ENCODE measurements at places on chromosomes 13 and 19. TPM values are rescaled to one million over a fixed set of nuclear protein-coding genes. Genes with fewer than 3 reads are reported as not detected.
A peak's percentile ranks its signal among the peaks of the same experiment; 100 is the strongest.

GRCh38 chr13:106468744-106469590 lies 66.5 kb downstream of the EFNB2 start:
- no peak overlapping the region for H3K27ac ChIP-seq
- H3K36me3 ChIP-seq, result no peaks in the 10 kb centered on the region
- DNase-seq, result no peak
- H3K4me1 ChIP-seq, result no peaks in the 10 kb centered on the region

The SHISA7 gene
- total RNA-seq, result 0.21 TPM

The PSMD8 gene
- total RNA-seq, result 321 TPM

The KRTDAP gene
- total RNA-seq, result not detected

GRCh38 chr19:21750586-21751128 lies 16.7 kb downstream of the ZNF100 start:
- H3K36me3 ChIP-seq, result peaks cover 27% of the 10 kb centered on the region
- no peak overlapping the region for H3K4me3 ChIP-seq
- no peak overlapping the region for H3K27ac ChIP-seq
- no peaks in the 10 kb centered on the region for H3K27me3 ChIP-seq

DNA sequence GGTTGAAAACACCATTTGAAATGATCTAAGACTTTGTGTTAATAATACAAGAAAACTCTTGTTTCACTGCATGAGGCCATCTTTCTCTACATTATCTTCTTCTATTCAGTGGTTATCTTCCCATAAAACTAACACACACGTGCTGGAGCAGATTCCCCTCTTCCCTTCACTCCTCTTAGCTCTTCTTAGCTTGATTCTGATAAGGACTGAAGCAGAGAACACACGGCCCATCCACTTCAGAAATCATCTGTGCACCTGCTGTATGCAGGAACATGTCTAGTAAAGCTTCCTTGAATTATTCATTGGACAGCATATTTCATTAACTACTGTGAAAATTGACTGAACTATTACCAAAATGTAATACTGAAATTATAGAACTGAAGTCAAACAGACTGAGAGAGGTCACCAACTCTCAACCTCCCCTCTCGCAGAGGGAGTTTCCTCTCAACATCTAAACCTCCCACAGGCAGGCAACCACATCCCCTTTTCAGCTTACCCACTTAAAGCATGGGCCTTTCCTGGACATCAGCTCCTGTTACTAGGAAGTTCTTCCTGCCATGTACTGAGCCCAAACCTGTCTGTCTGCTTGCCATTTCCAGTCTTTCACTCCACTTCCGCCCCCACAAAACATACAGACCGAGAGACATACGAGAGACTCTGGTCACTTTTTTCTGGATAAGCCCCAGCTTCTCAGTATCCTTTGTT lies 113.9 kb downstream of the CRYL1 start:
- H3K4me3 ChIP-seq, result no peak overlapping the region
- H3K4me1 ChIP-seq, result no peaks in the 10 kb centered on the region
- no peak overlapping the region for H3K27ac ChIP-seq
- no peak for DNase-seq

DNA sequence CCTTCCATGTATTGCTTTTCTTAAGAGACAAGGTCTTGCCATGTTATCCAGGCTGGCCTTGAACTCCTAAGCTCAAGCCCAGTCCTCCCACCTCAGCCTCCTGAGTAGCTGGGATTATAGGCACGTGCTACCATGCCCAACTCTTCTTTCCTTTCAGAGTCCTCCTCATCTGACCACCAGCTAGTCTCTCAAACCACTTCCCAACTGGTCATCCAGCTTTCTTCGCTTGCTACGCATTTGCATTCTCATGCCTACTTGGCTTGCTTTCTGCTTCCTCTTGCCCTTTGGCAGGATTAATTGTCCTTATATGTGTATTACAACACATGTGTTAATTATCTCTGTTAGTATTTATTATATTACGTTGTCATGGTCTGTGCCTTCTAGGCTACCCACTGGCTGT lies 6.3 kb downstream of the GPR18 start:
- peaks cover 4% of the 10 kb centered on the region for H3K36me3 ChIP-seq
- no peak for DNase-seq
- H3K4me1 ChIP-seq, result no peaks in the 10 kb centered on the region
- no peaks in the 10 kb centered on the region for H3K27me3 ChIP-seq

The ZNF829 gene
- total RNA-seq, result 5.0 TPM

The VSIG10L gene
- total RNA-seq, result 0.69 TPM

DNA sequence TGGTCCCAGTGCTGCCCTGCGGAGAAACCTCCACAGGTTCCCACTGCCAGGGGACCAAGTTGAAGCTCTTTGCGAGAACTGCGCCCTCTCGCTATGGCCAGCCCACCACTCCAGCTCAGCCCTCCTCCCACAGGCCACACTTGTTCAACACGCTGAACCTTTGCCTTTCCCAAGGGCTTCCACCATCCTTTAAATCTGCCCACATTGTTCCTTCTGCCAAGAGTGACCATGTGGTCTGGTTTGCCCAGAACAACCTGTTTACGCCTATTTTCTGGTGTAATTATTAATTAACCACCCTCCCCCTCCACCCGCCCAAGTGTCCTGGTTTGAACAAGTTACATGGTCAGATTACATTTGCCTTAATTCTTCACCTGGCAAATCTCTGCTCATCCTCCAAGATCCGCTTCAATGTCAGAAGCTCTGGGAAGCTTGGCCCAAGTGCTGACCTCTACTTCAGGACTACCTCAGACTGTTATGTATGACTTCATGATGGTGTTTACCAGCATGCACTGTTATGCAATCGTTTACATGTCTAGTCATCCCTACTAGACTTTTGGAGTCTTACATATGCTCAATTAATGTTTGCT lies 12.0 kb upstream of the USP12 start:
- H3K4me3 ChIP-seq, result no peak overlapping the region
- no peak overlapping the region for H3K27ac ChIP-seq
- DNase-seq, result no peak

The GIPC1 gene
- total RNA-seq, result 61.7 TPM

GRCh38 chr19:11971041-11971440 lies 6.2 kb downstream of the ZNF763 start:
- no peak overlapping the region for H3K4me3 ChIP-seq
- no peaks in the 10 kb centered on the region for H3K4me1 ChIP-seq
- H3K27me3 ChIP-seq, result no peaks in the 10 kb centered on the region
- no peak overlapping the region for H3K27ac ChIP-seq

The C19orf25 gene
- 35.0 TPM for total RNA-seq

DNA sequence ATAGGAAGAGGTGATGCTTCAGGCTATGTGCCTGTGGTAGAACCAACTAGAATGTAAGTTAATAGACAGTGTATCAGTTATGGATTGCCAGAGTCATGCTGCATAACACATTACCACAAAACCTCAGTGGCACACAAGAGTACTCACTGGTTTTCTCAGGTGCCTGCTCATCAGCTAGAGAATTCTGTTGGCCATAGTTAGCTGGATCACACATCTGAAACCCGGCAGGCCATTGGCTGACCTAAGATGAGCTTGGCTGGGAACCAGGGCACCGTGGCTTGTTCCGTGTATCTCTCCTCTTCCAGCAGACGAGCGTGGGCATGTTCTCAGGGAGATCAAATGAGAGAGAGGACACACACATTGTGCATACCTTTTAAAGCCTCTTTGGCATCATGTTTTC lies 76.7 kb downstream of the TEX26 start:
- peaks cover 65% of the 10 kb centered on the region for H3K4me1 ChIP-seq
- H3K36me3 ChIP-seq, result peaks cover 79% of the 10 kb centered on the region
- H3K27me3 ChIP-seq, result no peaks in the 10 kb centered on the region
- no peak for DNase-seq
- peak overlapping the region; percentile 51 for H3K4me3 ChIP-seq

DNA sequence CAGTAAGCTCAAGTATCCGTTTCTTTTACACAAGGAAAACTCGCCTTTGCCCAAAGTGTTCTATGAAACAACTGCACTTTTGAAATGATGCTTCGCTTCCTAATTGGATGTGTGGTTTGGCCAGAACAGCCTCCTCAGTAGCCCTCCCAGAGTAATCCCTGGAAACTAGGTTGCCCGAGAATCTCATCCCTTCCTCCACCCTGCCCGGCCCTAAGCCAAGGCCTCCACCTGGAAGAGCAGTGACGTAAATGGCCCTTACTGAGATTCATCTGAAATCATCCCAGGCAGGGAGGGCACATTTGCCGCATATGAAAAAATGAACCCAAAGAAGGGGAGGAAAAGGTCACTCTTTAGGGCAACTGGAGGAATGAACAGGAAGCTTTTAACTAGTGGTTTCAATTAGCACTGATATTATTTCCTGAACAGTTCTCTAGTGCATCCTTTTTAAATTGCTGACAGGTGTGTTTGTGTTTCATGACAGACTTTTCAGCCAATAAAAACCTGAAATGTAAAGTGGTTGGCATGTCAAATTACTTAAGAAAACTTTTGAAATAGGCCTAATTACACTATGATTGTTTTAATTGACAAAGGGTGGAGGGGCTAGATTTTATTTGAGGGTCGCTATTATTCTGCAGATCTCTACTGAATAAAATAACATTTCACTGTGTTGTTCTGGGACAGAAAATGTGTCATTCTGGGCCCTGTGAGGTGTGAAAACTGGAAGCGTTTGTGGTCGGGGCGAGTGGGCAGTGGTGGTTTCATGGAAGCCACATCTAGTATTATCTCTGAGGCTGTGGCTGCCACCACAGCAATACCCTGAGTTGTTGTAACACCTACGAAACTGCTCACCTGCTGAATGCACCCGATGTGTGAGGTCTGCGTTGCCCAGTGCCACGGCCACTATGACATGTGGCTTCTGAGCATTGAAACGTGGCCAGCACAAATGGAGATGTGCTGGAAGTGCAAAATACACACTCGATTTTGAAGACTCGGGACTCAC lies 112.1 kb downstream of the ZIC5 start:
- H3K27ac ChIP-seq, result no peak overlapping the region
- H3K4me3 ChIP-seq, result no peak overlapping the region
- DNase-seq, result peak; percentile 49
- H3K4me1 ChIP-seq, result peaks cover 59% of the 10 kb centered on the region

The KLK14 gene
- total RNA-seq, result 1.0 TPM

- DNase-seq, result no peak
- no peaks in the 10 kb centered on the region for H3K36me3 ChIP-seq
- H3K27me3 ChIP-seq, result peaks cover 8% of the 10 kb centered on the region
- H3K4me3 ChIP-seq, result no peak overlapping the region
- no peaks in the 10 kb centered on the region for H3K4me1 ChIP-seq
Observed at GRCh38 chr13:106464076-106464475, 71.4 kb downstream of the EFNB2 start.

DNA sequence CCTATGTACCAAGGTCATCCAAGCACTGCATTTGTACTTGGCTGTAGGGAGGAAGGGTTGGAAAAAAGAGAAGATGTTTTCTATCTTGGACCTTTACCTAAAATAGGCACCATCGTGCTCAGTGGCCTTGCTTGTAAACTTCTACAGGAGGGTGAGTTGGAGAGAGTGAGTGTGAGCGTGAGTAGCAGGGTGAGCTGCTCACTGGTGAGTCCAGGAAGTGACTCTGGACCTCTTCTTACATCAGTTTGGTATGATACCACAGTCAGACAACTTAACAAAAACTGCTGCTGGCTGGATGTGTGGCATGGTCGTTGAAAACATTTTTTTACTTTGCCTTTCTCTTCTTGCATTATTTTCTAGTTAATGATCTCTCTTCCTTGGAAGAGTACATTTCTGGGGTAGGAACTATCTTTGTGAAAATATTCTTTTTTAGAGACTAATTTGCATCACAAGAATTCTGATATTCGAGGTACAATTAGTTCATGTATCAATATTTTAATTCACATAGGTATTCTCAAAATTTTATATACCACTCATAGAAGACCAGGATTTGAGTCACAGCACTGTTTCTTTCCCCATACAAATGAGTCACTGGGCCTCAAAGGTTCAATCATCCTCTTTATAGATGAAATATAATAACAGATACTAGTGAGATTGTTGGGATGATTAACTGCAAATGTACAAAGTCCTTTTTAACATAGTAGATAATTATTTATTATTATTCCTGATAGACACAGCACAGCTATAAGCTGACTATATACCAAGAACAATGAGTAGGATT lies 651 bp downstream of the SERPINE3 start:
- no peaks in the 10 kb centered on the region for H3K36me3 ChIP-seq
- H3K27ac ChIP-seq, result no peak overlapping the region

- no peak overlapping the region for H3K27ac ChIP-seq
- no peak for DNase-seq
- H3K27me3 ChIP-seq, result no peaks in the 10 kb centered on the region
- H3K4me1 ChIP-seq, result no peaks in the 10 kb centered on the region
- H3K4me3 ChIP-seq, result no peak overlapping the region
Observed at GRCh38 chr13:63554157-63554556, 2138.5 kb upstream of the PCDH20 start.

- H3K4me1 ChIP-seq, result no peaks in the 10 kb centered on the region
- no peaks in the 10 kb centered on the region for H3K36me3 ChIP-seq
- no peak overlapping the region for H3K4me3 ChIP-seq
- no peak for DNase-seq
Observed at GRCh38 chr13:36173571-36174322, 40.6 kb downstream of the SOHLH2 start.

DNA sequence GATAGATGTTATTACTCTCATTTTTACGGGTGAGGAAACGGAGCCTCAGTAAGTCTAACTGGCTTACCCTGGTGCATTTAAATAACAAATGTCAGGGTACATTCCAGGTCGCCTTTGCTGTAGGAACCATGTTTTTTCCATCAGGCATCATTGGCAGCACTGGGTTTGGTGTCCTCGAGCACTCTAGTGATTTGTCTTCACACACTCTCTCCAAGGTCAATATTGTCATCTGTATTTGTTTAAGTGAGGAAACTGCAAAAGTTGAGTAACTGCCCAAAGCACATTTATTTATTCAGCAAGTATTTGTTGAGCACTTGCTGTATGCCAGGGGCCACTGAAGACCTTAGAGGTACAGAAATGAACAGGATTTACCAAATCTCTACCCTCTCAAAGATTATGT lies 78.6 kb downstream of the DCT start:
- no peaks in the 10 kb centered on the region for H3K4me1 ChIP-seq
- H3K4me3 ChIP-seq, result no peak overlapping the region
- DNase-seq, result no peak
- no peaks in the 10 kb centered on the region for H3K36me3 ChIP-seq
- no peak overlapping the region for H3K27ac ChIP-seq

- H3K4me3 ChIP-seq, result peak overlapping the region; percentile 85
- peaks cover 37% of the 10 kb centered on the region for H3K4me1 ChIP-seq
- H3K27me3 ChIP-seq, result no peaks in the 10 kb centered on the region
Observed at GRCh38 chr19:1862424-1863327, 703 bp downstream of the KLF16 start.

GRCh38 chr13:43693639-43694038 lies 93.1 kb downstream of the ENOX1 start:
- H3K4me3 ChIP-seq, result no peak overlapping the region
- no peaks in the 10 kb centered on the region for H3K4me1 ChIP-seq
- no peak for DNase-seq
- H3K27ac ChIP-seq, result no peak overlapping the region
- H3K27me3 ChIP-seq, result no peaks in the 10 kb centered on the region
- no peaks in the 10 kb centered on the region for H3K36me3 ChIP-seq

The C19orf85 gene
- total RNA-seq, result not detected

The ZNF560 gene
- 5.7 TPM for total RNA-seq
